Dermis microvascular lymphatic vessel endothelial cell (primary cell): ENCODE measurements at places on chromosomes 4 and X. TPM values are rescaled to one million over a fixed set of nuclear protein-coding genes. Genes with fewer than 3 reads are reported as not detected.

The SGCB gene
- 8.5 and 9.4 TPM in 2 replicates for total RNA-seq

The HTN3 gene
- not detected in 2 replicates for total RNA-seq

The BMX gene
- total RNA-seq = 68.9 and 119 TPM in 2 replicates

The IBSP gene
- not detected in 2 replicates for total RNA-seq

The PDGFRA gene
- total RNA-seq = 0.13 and 0.39 TPM in 2 replicates

The ARMCX4 gene
- total RNA-seq = 3.3 and 3.4 TPM in 2 replicates

The SCML1 gene
- total RNA-seq = 4.7 and 6.7 TPM in 2 replicates

The MAGED2 gene
- total RNA-seq = 144 and 263 TPM in 2 replicates

The GPR82 gene
- not detected in 2 replicates for total RNA-seq

The LIMCH1 gene
- 17.3 and 25.4 TPM in 2 replicates for total RNA-seq

The RNF150 gene
- 0.13 and 0.25 TPM in 2 replicates for total RNA-seq

The SCLT1 gene
- 7.2 and 8.0 TPM in 2 replicates for total RNA-seq

DNA sequence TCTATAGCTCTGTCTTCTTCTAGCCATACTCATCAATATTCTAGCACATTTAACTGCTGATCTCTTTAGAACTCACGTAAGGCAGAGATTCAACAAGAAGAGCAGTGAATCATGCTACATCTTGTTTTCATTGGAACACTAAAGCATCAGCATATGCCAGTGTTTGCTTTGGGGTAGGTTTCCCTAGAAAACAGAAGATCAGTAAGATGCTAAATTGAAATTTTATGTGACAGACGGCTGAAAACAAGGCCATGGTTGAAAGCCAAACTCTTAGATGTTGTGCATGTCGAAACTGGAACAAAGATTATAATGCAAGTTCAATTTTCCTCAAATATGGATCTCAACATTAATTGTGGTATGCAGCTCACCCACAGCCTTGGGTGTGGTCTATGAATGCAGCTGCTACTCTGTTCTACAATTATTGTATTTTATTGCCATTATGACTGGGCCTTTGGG, 107.6 kb downstream of the PDLIM5 start:
- peak; percentile 47 for DNase-seq

DNA sequence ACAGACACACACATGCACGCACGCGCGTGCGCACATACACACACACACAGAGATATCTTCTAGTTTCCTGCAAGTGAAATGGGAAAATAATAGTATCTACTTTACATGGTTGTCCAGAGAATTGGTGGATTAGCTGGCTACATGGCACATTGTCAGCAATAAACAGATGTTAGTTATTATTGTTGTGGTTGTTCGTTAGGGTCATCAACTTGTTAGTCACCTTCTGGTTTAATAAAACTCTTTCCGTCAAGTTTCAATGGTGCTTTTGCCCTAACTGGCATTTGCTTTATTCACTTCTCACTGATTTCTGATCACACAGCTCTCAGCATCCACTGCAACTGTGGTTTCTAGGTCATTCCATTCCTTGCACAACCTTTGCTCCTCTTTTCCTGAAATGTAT, 25.4 kb upstream of the RASL11B start:
- no peak for DNase-seq

DNA sequence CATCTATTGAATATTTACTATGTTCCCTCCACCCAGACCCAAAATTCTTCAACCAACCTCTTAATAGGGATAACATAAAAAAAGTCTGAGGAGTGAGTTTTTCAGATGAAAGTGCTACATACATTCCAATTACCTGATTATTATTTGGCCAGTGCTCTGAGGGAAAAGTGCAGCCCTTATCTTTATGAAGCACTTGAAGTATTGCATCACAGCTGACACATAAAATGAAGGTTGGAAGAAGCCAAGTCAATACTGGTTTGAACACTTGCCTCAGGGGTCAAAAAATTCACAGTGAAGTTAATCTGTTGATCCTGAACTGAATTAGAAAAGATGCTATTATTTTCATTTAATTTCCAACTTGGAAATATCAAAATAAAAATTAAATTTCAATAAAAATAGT, 498.9 kb downstream of the INPP4B start:
- DNase-seq = no peak

DNA sequence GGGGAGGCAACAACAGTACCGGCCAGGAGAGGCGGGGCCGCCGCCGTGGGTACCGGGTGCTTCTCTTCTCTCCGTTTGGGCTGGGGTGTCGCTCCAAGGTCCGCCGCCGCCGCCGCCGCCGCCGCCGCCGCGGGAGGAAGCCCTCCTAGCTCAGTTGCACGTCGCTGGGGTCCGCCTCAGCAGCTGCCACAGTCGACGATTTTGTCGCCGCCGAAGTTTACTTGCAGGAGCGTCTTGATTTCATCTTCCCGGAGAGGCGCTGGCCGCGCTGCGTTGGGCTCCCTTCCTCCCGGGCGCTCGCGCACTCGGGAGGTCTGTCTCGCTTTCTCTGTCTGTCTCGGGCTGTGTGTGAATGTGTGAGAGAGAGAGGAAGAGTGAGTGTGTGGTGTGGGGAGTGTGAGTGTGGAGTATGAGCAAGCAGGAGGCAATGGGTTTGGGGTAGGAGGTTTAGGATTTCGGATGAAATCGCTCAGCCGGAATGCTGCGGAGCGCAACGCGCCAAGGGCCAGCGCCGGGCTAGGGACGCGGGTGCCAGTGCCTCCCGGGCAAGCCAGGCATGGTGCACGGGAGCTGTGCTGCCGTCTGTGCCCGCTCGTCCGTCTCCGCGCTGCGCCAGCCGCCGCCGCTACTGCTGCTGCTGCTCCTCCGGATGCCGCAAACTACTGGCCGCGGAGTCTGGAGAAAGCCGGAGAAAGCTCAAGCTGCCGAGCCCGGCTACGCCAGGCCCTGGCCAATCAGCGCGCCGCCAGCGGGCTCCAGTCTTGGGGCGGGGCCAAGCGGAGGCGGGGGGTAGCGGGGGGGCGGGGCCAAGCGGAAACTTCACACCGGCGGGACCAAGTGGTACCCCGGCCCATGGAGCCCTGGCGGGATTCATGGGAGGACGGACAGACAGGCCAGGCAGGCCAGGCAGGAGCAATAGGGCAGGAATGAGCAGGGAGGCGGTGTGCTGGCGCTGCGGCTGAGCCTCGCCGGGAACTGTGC, at the start of gene PCDH19:
Gene PCDH19 (minus strand): TSS at position 664 of the 981 bp plus-strand sequence. CDS start 1,676 bp downstream, outside the sequence.
- DNase-seq = no peak

- peak; percentile 29 for DNase-seq
These were observed 354.5 kb downstream of the ARHGAP24 start for GRCh38 chr4:85829276-85830051.

DNA sequence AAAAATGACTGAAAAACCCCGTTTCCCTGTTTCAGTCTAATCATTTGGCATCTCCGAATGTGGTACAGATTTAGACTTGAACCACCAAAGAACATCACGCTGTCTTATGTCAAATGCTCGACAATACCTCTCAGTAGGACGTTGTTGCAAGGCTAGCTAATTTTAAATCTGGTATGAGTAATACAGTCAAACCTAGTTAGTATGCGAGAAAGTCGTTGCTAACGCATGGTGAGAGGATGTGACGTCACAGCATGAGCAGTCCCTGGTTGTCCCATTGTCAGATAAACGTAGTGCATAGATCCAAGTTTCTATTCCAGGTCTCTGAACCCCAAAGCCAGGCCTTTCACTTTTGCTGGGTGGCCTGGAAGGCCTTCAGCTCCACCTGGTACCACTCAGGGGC, 44.7 kb downstream of the SETD7 start:
- DNase-seq = peak; percentile 52

- no peak for DNase-seq
These were observed 435.3 kb downstream of the ZIC3 start for GRCh38 chrX:138001226-138001625.

DNA sequence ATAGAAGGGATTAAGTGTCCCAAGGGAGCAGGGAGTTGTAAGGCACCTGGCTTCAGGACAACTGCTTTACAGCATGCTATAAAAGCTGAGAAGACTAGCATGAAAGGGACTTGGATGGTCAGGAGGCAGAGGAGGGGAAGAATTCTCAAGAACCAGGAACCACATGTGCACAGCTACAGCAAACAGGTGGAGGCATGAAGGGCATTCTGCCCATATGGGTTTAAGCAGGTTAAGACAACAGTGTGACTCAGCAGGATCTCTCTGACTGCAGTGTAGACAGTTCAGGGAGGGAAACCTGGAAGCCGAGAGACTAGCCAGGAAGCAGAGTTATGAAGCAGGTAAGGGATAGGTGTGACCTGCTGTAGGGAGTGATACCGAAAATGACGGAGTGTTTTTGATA, 117.0 kb downstream of the DHRSX start:
- DNase-seq = peak; percentile 17

GRCh38 chr4:173527103-173527891, 2.7 kb downstream of the HAND2 start:
- DNase-seq = no peak

DNA sequence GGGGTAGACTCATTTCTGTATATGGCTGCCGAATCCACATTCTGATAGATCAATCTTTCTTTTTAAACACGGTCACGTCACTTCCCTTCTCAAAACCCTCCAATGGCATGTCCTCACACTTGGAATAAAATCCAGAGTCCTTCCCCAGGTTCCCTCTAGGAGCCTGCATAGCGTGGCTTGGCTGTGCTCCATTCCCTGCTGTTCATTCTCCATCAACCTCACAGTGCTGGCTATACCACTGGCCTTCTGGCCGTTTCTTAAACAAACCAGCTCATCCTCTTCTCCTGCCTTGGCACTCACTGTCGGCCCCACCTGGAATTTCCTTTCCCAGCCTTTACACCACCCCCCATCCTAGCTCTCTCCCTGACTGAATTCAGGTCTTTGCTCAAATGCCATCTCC, 77.1 kb downstream of the RBM47 start:
- DNase-seq = no peak

- no peak for DNase-seq
These were observed 56.5 kb downstream of the ANTXR2 start for GRCh38 chr4:80016506-80016905.

DNA sequence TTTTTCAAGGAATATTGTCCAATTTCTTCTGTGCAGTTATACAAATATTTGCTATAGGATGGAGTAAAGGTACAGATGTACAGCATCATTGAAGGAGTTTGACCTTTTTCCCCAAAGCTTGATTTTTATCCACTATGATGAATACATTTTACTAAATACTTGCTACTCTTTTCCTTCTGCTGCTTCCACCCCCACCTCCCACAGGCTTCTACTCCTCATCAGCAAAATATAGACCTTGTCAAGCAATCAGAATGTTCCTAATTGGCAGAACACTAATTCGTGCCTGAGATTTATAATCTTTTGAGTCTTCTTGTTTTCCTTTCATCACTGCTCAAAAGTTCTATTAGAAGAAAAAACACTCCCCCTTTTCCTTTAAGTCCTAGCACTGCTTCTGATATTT, 3.8 kb upstream of the THAP9 start:
- DNase-seq = no peak

- DNase-seq = no peak
These were observed 47.2 kb downstream of the STARD8 start for GRCh38 chrX:68694435-68695205.

DNA sequence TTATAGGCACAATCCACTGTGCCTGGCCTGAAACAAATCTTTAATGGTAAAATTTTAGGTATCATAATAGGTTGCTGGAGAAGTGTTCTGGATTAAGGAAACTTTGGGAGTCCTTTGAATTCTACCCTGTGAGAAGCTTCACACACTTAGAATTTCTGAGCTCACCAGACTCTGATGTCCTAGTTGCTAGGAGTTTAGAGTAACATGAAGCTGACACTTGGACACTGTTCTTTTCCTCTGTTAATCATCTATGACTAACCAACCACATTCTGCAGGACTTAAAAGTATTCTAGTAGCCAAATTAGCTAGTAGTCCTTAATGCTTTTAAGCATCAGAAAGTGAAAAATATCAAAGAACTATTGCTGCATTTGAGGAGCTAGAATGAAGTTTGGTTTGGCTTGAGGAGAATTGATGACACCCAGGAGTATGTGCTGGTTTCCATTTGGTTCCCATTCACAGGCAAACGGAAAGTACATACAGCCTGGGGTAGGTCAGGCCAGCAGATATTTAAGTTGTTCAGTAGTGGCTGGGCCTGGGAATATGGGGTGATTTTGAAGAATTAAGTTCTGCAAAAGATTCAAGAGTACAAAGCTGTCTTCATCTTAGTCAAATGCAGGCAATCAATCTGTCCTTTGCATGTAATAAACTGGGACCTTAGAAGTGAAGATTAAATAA, 38.8 kb upstream of the IGFBP7 start:
- no peak for DNase-seq

DNA sequence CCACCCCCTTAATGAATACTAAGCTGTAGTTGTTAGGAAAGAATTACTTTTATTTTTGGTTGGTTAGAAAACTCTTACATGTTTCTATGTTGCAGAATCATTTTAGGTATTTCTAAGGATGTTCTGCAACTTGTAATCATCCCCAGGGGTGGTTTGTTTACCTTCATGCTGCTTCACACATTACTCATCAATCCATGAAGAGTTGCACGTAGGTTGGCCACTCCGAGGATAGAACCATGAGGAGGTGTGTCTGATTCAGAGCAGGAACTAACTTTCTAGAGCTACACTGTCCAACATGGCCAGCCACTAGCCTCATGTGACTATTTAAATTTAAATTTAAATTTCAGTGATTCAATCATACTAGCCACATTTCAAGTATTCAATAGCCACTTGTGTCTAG, 127.2 kb upstream of the FRMPD4 start:
- DNase-seq = no peak

DNA sequence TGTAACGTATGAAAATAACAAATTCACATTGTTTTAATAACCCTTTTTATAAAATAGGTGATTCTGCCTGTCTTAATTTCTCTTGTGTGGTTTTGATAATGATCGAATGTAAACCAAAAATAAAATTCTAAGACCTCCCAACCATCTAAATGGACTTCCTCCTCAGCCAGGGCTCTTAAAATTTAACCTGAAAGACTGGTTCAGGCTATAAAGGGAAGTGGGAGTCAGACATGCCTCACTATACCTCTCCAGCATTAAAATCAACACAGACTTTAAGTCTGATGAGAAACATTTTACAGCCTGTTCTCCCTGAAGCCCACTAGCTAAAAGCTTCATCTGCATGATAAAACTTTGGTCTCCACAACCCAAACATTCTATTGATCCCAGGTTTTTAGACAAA, 97.6 kb upstream of the STIM2 start:
- no peak for DNase-seq

GRCh38 chrX:53421772-53422085, 725 bp downstream of the SMC1A start:
- no peak for DNase-seq

DNA sequence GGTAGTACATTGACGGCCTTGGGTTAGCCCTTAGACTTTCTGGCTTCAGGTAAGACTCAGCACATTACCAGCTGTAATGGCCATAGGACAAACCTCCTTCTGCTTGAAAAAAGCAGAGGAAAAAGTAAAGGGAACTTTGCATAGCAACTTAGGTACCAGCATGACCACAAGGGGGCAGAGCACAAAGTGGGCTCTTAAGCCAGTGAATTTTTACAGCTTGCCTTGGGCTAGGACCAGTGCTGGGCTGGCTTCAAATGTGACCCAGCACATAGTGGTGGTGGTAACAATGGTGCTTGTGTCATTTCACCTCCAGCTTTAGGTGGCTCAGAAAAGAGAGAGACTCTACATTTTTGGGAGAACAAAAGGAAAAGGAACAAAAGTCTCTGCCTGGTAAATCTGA, 66.1 kb downstream of the KLHL4 start:
- DNase-seq = peak; percentile 9

DNA sequence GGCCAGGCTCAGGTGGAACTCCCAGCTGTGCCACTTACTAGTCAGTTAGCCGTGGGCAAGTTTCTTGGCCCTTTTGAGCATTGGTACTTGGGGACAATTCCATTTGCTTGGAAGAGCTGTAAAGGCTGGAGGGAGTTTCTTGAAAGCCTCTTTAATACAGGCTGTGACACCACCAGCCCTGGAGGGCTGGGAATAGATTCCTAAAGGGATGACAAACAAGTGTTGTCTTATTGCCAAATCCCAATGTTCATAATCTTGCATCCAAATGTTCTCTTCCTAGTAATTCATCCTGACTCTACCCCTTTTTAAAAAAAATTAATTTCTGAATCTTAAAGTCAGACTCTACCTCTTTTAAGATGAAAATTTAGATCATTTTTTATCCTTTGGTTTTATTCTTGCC, 14.6 kb upstream of the MED28 start:
- DNase-seq = no peak
